Stimulated activated CD8-positive, alpha-beta memory T cell treated with anti-CD3 and anti-CD28 coated beads, Interleukin-7, amount 100 ng/mL, for 48 hours (primary cell): ENCODE measurements at places on chromosomes 13 and 19.

- no peak for DNase-seq
Measured at GRCh38 chr13:89150362-89150761, 1479.2 kb downstream of the SLITRK5 start.

- no peak for DNase-seq
Measured at GRCh38 chr13:110391273-110391672, 84.2 kb downstream of the COL4A2 start.

GRCh38 chr13:98260357-98261164 is 83.5 kb upstream of the RNF113B start:
- no peak for DNase-seq

GRCh38 chr19:47074621-47075020 is 26.2 kb upstream of the TMEM160 start:
- DNase-seq, result no peak

GRCh38 chr19:35090506-35091214 is 25.0 kb upstream of the FXYD3 start:
- peak; percentile 29 for DNase-seq

- DNase-seq, result peak; percentile 24
Measured at GRCh38 chr13:23695711-23696464, 125.7 kb downstream of the TNFRSF19 start.

DNA sequence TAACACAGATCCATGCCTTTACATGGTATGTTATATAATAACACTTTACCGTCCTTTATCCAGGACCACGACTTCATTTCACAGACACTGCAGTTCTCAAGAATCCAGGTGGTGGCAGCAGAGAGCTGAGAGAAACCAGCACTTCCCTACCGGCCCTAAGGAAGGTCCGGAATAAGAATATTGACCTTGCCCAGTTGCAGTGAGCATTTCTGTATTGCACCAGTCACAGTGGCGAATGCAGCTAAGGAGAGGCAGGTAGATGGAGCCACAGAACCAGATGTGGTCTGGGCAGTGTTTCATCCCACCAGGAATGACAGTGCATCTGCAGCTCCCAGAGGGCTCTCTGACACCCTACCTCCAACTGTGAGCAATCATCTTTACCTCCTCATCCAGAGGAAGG is 44.6 kb downstream of the ZNF787 start:
- DNase-seq, result no peak
